ENCODE measurements at places on chromosomes 12 and 14.
A peak's percentile ranks its signal among the peaks of the same experiment; 100 is the strongest.

GRCh38 chr14:105385698-105386365, 12.5 kb upstream of the TEX22 start:
- no peak for DNase-seq

DNA sequence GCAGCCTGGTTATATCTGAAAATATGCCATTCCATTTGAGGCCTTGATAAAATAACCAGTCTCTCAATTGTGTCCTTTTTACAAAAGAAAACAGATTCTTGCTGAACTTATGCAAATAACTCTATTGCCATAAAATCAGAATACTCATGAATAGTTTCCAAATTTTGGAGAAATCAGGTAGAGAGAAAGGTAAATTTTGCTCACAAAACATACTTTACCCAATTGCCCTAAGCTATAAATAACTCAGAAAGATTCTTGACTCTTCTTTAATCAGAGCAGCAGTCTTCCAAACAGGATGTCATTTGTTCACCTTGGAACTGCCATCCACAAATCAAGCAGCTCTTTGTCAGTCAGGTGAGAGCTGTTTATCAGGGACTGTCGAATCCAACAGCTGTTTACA, 12.6 kb downstream of the ZNF26 start:
- no peak for DNase-seq

- peak; percentile 11 for DNase-seq
Observed at GRCh38 chr14:46048127-46048526, 603.5 kb downstream of the RPL10L start.

DNA sequence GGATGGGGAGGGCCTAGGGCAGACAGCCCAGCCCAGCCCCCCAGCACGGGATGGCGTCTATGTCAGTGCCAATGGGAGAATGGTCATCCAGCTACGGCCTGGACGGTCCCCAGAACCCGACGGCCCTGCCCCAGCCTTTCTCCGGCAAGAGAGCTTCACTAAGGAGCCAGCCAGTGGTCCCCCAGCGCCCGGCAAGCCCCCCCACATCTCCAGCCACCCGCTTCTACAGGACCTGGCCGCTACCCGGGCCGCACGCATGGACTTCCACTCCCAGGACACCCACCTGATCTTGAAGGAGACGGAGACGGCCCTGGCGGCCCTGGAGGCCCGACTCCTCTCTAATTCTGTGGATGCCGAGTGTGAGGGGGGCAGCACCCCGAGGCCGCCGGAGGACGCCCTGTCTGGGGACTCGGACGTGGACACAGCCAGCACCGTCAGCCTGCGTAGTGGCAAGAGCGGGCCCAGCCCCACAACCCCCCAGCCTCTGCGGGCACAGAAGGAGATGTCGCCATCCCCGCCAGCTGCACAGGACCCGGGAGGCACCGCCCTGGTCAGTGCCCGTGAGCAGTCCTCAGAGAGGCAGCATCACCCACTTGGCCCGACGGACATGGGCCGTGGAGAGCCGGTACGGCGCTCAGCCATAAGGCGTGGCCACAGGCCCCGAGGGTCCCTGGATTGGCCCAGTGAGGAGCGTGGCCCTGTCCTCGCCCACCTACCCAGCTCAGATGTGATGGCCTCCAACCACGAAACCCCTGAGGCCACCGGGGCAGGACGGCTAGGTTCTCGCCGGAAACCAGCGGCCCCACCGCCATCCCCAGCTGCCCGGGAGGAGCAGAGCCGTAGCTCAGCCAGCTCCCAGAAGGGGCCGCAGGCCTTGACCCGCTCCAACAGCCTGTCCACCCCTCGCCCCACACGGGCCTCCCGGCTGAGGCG, 21.9 kb downstream of the CEP170B start:
- no peak for DNase-seq

DNA sequence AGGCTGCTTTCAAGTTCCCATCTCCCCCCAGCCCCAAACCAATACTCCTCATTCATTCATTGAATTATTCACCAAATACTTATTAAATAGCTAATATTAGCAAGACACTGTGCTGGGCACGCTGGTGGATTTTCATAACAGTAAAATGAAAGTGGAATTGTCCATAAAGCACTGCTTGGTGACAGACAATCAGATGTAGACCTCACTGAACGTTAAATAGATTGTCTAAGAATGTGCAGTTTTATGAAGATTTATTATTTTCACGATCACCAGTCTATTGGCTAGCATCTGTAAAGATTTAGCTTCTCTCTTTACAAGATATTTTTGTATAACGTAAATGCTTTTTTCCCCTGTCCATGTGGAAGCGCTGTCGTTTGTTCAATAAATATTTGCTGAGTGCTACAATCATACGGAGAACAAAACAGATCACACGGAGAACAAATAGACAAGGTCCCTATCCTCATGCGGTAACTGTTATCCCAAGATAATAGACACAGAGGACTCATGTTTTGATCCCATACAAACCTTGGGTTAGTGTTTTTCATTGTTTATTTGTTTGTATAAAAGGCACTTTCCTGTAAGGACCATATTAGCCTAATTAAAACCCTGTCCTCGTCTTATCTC, 397.6 kb downstream of the BCAT1 start:
- no peak for DNase-seq

- DNase-seq: no peak
Observed at GRCh38 chr12:100899301-100899700, 104.7 kb downstream of the ANO4 start.

- no peak for DNase-seq
Observed at GRCh38 chr12:96919510-96920210, 12.6 kb downstream of the NEDD1 start.

DNA sequence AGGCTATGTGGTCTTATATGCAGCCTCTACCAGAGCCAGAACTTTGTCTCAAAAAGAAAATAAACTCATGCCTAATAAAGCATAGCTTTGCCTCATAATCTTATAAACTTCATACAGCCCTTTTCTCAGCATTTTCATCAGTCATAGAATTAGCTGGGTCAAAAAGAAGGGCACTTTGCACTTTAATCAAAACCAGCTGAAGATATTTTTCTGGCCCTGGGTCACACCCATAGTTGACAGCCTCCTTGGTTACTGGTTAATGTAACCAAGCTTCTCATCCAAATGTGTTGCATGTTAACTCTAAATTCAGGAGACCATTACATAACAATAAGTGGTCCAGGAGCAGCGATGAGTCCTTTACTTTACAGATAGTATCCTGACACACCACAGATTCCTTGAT, 558.2 kb downstream of the FLRT2 start:
- DNase-seq: no peak

- DNase-seq: peak; percentile 67
Observed at GRCh38 chr12:108802101-108802961, 55.1 kb downstream of the SSH1 start.

- DNase-seq: no peak
Observed at GRCh38 chr14:60856111-60856510, 121.5 kb downstream of the MNAT1 start.

DNA sequence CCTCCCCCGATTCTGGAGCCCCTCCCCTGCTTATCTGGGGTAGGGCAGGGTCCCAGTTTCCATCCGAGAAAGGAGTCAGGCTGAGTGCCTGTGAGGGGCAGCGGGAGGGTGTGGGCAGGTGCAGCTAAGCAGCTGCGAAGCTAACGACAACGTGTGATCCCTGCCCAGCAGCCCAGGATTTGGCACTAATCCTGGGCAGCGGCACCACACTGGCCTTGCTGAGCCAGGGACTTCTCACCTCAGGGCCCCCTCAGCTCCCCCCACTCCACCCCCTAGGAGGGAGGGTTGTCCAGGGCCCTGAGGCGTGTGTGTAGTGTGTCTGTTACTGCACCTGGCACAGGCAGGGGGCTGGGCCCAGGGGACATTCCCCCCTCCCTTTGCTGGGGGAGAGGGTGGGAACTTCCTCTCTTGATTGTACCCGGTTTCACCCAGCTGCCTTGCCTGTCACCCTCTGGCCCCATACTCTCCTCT, 1.8 kb downstream of the SMIM41 start:
- no peak for DNase-seq

DNA sequence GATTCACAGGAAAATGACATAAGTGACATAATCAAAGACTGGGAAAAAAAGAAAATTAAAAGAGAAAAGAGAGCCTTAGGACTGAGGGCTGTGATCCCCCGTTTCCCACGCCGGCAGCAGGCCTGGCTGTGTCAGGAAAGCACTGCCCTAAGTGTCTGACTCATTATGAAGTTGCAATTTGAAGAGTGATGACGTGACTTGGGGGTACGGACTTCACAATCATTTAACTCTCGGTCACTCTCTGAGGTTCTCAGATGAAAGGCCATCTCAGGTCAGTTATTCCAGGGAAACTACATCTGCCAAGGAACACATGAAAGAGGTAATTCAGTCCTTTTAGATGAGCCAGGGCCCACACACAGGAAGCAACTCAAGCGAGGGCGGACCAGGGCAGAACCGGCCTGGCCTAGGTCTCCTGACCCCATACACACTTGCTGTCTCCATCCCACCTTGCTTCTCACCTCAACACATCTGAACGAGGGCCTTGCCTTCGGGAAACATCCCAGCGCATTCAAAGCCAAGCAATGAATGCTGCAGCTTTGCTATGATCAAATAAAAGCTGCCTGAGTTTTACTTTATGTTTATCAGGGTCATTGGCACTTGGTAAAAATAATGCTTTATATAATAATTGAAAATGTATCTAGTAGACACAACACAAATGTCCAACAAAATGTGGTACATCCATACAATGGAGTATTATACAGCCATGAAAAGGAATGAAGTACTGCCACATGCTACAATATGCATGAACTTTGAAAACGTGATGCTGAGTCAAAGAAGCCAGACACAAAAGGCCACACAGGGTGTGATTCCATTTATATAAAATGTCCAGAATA, 2.7 kb downstream of the SSH1 start:
- DNase-seq: peak; percentile 99

DNA sequence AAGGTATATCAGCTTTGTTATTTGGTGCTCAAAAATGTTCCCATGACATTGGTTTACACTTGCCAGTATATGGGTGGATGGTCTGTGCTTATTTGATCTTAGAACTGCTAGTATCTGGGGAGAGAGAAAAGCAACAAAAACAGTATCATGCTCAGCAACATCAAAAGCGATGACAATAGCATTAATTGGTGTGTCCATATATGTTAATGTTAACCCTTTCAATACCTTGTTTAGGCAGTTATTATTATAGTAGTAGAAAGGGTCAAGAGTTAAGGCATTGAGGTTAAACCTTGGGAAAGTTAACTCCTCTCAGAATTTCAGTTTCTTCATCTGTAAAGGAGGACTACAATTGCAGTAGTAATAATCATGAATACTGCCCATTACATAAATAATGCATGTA, 37.4 kb upstream of the SLC38A2 start:
- no peak for DNase-seq

- DNase-seq: peak; percentile 32
Observed at GRCh38 chr12:45732936-45733335, 3.4 kb downstream of the ARID2 start.

DNA sequence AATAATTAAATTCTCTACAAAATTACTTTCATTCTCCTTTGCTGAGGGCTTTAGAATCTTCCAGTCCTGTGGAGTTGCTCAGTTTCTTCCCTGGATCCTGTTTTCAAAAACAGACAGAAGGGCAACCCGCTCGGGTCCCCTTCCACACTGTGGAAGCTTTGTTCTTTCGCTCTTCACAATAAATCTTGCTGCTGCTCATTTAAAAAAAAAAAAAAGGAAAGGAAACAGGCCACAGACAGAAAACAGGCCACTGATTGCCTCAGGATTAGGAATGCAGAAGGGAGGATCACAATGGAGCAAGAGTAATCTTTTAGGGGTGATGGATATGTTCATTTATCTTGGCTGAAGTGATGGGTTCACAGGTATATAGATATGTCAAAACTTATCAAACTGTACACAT, 29.5 kb upstream of the HIGD1C start:
- DNase-seq: peak; percentile 68

DNA sequence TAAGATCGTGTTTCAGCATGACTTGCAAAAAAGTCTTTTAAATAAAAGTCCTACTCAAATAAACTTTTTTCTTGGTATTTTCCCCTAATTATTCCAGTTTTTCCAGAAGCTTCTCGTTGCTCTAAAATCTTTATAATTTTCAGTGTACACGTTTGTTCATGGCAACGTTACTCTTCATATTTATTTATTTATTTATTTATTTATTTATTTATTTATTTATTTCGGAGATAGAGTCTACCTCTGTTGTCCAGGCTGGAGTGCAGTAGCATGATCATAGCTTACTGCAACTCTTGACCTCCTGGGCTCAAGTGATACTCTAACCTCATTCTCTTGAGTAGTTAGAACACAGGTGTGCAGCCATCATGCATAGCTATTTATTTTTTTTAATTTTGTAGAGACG, 438.3 kb upstream of the MDGA2 start:
- DNase-seq: no peak

DNA sequence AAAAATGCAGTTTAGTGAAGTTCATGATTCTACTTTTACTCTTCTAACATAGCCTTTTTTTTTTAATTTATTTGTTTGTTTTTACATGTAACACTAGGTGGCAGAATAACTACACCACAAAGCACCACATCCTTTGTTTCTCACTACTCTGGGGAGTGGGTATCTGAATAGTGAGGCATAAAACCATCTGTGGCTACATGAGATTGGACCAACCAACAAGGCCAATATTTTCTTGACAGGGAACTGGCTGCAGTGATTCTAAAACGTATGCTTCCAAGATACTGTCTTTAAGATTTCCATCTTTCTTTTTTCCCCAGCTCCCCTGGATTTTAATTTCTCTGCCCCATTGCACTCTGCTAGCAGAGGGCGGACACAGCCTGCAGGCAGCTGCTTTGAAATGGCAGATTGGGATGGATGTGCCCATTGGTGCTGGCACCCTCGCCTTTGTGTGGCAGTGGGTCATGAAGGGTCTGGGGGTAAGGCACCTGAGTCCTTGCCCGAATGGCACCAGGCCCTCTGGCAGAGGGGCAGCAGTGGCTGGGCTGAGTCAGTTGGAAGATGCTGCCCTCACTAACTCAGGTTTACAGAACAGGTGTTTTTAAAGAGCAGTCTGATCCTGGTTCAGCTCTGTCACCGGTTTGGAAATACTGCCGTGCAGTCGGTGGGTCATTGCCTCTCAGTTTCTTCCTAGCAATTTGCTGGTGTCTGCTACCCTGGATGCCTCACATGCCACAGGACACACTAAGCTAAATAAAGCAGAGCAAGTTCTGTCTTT, 429.1 kb downstream of the RAD51B start:
- peak; percentile 87 for DNase-seq

GRCh38 chr12:1130164-1130563, 139.1 kb downstream of the ERC1 start:
- DNase-seq: no peak

- DNase-seq: no peak
Observed at GRCh38 chr12:26906024-26906423, 31.8 kb downstream of the INTS13 start.

GRCh38 chr12:70443062-70443673, 77.1 kb downstream of the KCNMB4 start:
- DNase-seq: no peak

DNA sequence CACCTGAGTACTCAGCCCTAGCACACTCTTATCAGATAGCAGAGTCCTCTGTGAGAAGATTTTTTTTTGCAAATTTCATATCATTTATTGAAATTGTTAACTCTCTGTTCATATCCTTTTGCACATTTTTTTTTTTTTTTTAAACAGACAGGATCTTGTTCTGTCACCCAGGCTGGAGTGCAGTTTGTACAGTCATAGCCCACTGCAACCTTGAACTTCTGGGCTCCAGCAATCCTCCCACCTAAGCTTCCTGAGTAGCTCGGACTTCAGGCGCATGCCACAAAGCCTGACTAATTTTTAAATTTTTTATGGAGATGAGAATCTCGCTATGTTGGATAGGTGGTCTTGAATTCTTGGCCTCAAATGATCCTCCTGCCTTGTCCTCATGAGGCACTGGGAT, 4.3 kb downstream of the PARP2 start:
- DNase-seq: no peak

- DNase-seq: no peak
Observed at GRCh38 chr14:59199614-59200013, 11.1 kb downstream of the DAAM1 start.

Data from cardiac fibroblast (primary cell).